ENCODE measurements at places on chromosomes 6 and 20. TPM values are rescaled to one million over a fixed set of nuclear protein-coding genes. Genes with fewer than 3 reads are reported as not detected.

- H3K4me1 ChIP-seq: peaks cover 4% of the 10 kb centered on the region
- H3K27ac ChIP-seq: no peak overlapping the region
- H3K36me3 ChIP-seq: no peaks in the 10 kb centered on the region
- H3K27me3 ChIP-seq: no peaks in the 10 kb centered on the region
Measured at GRCh38 chr6:285030-285771, 7.1 kb upstream of the DUSP22 start.

- no peaks in the 10 kb centered on the region for H3K36me3 ChIP-seq
- DNase-seq: no peak
- no peak overlapping the region for H3K4me3 ChIP-seq
- H3K27me3 ChIP-seq: no peaks in the 10 kb centered on the region
Measured at GRCh38 chr6:115271434-115271833, 789.3 kb downstream of the FRK start.

- H3K4me1 ChIP-seq: no peaks in the 10 kb centered on the region
- no peak overlapping the region for H3K4me3 ChIP-seq
Measured at GRCh38 chr6:107704347-107705013, 119.6 kb downstream of the SCML4 start.

- H3K4me1 ChIP-seq: no peaks in the 10 kb centered on the region
- no peaks in the 10 kb centered on the region for H3K27me3 ChIP-seq
- H3K27ac ChIP-seq: no peak overlapping the region
- no peaks in the 10 kb centered on the region for H3K36me3 ChIP-seq
- H3K4me3 ChIP-seq: no peak overlapping the region
Measured at GRCh38 chr6:2921520-2922115, 18.5 kb upstream of the SERPINB9 start.

Gene HSP90AB1
- polyA plus RNA-seq: 252 TPM

Gene JAG1
- 18.4 TPM for polyA plus RNA-seq

Gene IP6K3
- 6.6 TPM for polyA plus RNA-seq

Measured in thymus (tissue), 14 donors.